ENCODE measurements at places on chromosomes 5 and 9.

- no peak for DNase-seq
Observed at GRCh38 chr5:14156650-14157492, 13.7 kb downstream of the TRIO start.

DNA sequence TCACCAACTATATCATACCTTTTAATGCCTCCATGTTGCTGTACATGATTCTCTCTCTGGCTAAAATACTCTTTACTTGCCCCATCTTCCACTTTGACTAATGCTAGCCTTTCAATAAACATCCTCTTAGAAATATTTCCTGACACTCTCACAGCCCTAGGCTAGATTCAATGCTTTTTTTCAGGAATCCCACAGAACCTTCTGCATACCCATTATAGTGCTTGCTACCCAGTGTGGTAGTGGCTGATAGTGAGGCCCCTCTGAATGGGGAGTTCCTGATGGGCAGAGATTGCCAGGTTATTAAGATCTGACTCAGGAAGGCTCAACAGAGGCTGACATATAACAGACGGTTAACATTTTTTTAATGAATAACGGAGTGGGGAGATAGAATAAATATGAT lies 11.6 kb downstream of the SSBP2 start:
- DNase-seq = no peak

GRCh38 chr9:77953590-77953989 lies 78.0 kb downstream of the GNAQ start:
- no peak for DNase-seq

GRCh38 chr5:57007344-57007743 lies 55.4 kb upstream of the MIER3 start:
- DNase-seq = no peak

- no peak for DNase-seq
Observed at GRCh38 chr5:132298298-132299212, 4.4 kb downstream of the SLC22A4 start.

GRCh38 chr9:128406848-128407391 lies 13.7 kb upstream of the CERCAM start:
- no peak for DNase-seq

- DNase-seq = no peak
Observed at GRCh38 chr5:159128070-159128541, 28.4 kb upstream of the EBF1 start.

- DNase-seq = no peak
Observed at GRCh38 chr9:94222870-94223269, 36.2 kb upstream of the ZNF169 start.

DNA sequence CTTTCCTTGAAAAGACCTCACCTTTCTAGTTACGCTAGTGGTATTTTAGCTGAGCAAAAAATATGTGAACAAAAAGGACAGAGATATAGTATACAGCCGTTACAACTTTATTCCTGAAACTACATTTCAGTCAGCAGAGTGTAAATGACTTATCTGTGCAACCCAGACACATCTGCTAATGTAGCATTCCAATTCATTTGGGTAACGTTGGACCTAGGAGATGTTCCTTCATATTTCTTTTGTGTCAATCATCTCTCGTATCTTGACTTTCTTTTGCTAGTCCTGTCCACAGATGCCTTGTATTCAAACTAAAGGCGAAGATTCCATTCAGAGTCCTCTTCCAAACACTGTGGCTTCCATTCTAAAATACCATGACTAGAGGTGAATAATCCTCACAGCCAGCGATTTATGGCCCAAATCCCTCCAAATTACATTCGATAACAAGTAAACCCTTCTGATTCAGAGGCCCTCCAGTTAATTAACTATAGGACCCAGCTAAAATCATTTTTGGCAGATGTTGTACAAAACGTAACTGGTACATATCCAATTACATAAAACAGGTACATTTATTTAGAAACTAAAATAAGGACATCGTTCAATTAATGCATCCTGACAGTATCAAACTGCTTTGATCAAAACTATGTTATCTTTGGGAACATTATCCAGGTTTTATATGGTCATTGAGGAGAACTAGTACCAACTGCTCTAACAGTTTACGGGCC lies 155.7 kb downstream of the DROSHA start:
- DNase-seq = no peak

GRCh38 chr9:114459464-114459863 lies 45.8 kb downstream of the WHRN start:
- no peak for DNase-seq

GRCh38 chr5:154841273-154841661 lies 9.1 kb downstream of the FAXDC2 start:
- DNase-seq = no peak

- no peak for DNase-seq
Observed at GRCh38 chr5:142749321-142749720, 20.9 kb upstream of the ARHGAP26 start.

DNA sequence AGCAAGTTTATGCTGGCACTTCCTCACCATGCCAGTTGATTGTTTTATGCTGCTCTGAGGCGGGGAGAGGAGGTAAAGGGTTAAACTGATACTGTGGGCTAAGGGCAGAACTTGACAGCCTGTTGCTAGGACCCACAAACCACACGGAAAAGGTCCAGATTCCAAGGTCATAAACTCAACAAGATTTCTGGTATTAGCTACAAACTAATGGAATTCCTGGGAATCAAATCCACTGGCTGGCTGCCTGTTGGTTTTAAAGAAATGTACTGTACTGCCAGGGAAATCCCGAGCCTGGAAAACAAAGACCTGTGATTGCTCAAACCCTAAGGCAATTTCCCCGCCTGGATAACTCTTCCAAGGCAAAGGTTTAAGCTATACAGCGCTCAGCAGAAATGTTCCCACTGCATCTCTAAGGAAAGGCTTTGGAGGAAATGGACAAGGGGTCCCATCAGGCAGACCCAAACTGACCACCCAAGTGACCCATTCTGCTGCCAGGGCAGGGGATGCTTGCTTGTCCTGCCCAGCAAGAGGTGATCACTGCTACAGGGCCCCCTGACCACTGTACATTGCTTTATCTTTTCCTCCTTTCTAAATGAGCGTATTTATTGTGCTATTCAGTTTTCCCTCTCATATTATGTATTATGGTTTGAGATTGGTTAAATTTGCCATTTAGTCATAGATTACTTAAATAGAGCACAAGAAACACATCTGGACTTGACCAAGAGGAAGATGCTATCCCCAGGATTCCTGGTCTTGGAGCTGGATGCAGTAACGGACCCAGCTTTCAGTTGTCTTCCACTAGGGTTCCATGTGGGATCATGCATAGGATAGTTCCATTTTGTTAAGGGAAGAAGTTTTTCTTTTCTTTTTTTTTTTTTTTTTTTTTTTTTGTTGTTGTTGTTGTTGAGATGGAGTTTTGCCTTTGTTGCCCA lies 124.3 kb downstream of the SUSD1 start:
- DNase-seq = no peak

DNA sequence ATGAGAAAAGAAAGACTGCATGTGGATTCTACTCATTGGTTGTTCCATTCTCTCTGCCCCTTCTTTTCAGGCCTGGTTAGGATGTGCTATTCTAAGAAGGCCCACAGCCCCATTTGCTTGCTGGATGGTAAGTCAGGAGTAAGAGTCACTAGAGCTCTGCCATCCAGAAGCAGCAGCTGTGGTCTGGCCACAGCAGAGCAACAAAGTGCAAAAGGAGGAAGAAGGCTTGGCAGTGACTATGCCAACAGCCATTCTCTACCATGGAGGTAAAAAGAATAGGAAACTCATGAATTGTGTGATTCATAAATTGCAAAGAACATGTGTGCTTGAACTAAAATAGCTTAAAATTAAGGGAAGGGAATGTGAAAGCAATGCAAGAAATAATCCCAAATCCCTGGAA lies 20.9 kb downstream of the KLHL3 start:
- DNase-seq = no peak

- DNase-seq = no peak
Observed at GRCh38 chr5:32017692-32018367, 156.3 kb downstream of the GOLPH3 start.

DNA sequence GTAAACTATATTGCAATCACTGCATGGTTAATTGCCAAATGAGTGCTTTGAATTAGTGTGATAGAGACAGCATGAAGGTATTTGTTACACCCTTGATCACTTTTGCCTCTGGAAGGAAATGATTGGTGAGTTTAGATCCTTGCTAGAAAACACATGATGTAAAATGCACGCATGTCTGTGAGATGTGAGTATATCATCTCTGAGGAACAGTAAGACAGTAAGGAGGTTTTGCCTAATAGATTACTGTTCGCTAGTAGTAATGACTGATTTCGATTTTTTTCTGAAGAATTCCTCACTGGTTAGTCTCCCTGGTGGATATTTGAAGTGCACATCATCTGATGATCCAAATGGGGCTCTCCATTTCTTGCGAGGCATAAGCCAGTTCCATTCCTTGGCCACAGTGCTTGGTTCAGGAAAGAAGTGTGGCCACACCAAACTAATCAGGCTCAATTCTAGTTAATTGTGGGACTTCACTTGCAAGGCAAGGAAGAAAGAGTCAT lies 156.4 kb upstream of the ADRA1B start:
- DNase-seq = no peak

DNA sequence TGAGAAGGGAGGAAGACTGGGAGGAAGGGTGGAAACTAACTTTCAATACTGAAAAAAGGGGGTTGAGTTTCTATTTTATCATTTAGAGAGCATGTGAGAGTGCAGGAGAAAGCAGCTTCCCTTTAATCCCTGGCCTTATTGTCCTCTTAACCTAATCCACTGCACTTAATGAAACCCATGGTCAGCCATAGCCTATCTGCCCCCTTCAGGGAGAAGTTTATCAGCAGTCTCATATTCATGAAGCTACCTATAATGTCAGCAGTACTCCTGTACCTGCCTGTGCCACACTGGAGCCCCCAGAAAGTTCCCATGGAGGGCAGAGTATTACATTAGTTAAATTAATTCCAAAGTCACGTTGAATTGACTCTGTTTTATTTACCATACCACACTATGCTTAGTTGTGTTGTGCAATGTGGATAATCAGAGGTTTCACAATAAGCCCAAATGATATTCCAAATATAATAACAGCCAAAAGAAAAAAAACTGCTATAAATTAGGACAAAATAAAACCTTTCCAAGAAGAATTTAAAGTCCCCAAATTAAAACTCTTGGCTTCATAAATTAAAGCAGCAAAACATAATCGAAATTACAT lies 62.9 kb downstream of the MUSK start:
- DNase-seq = no peak

DNA sequence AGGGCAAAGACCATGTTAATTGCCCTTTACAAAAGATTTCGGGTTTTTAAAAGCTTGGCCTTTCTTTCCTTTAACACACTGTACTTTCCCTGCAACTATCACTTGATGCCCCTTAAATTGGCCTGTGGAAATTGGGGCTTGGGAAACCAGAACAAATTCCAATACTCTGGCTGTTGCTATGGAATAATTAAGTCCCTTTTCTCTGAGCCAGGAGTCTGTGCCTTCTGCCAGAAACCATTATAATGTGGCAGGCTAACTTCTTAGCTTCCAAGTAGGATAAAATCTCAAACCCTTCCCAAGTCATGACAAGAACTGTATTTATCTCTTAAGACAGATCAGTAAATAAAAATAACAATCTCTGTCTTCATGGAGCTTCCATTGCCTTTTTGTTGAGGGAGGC lies 1.1 kb upstream of the SPINK1 start:
- DNase-seq = no peak

DNA sequence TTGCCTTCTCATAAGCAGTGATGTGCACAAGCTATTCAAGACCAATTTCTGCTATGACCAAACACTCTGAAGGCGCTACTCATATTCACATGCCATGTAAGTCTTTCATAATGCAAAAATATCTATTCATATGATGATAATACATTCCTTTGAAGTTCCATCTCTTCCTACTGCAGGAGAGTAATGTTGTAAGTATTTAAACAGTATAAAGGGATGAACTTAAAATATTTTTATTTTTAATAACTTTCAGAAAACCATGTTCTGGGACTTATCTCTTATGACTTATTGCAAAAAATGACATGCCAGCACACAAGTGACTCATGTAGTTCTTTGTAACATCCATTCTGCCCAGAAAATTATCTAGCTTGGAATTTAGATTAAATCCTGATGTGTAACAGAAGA lies 376.4 kb downstream of the KCTD16 start:
- DNase-seq = no peak

DNA sequence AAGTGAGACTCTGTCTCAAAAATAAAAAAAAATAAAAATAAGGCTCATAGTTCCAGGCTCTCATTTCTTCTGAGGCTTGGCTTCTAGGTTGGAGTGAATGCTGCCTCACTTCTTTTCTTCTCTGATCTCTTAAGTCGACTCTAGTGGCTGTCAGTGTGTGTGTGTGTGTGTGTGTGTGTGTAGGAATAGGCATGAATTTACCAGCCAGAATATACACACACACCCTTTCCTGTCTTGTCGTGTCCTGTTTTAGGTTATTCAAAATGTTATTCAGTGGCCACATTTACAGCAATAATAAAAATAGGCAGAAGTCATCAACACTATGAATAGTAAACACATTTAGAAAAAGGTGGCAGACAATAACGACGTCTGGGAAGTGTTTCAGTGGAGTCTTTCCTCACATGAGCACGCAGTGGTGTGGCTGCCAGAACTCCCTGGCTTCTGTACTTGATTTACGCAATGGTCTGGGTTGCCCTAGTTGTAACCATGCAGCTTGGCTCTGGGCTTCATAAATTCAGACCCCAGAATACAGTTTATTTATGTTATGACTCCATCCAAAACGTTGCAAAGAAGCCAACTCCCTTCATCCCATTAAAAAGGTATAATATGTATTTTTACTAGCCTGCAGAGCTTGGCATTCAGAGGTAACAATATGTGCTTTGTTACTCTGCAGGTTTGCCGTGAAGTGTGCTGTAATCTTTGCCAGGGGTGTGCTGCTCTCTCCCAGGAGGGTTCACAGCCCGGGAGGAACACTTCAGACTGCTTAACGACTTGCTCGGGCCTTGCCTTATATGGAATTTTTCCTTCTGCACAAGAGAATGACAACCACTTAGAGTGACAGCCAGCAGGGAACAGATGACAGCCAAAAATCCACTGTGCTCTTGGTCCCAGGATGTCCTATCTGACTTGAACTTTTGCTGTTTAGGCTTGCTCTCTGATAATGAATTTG lies 34.4 kb upstream of the PALM2AKAP2 start:
- DNase-seq = no peak

GRCh38 chr5:109250533-109251329 lies 159.0 kb downstream of the PJA2 start:
- no peak for DNase-seq

- DNase-seq = no peak
Observed at GRCh38 chr5:116569999-116570398, 4.6 kb downstream of the SEMA6A start.

DNA sequence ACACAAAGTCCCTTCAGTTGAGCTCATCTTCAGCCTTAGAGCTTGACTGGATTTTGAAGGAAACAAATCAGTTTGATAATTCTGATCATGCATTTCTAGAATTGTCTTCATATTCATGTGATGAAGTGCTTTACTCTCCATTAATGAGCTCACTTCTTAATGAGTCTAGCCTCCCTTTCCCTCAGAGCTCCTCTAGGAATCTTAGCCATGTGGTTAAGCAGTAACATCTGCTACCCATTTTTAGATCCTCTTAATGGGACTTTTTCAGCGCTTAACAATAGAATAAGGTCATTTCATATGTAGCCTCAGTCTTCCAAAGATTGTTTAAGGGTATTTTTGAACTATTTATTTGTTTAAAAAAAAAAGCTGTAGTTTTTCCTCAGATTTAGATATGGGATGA lies 36.9 kb upstream of the LURAP1L start:
- no peak for DNase-seq

GRCh38 chr5:179234563-179235135 lies 110.6 kb downstream of the ADAMTS2 start:
- no peak for DNase-seq

GRCh38 chr9:78971540-78971939 lies 600.2 kb upstream of the TLE4 start:
- no peak for DNase-seq

GRCh38 chr5:111138096-111138495 lies 45.9 kb downstream of the WDR36 start:
- no peak for DNase-seq
